Stimulated activated CD8-positive, alpha-beta memory T cell treated with anti-CD3 and anti-CD28 coated beads, Interleukin-15, amount 100 ng/mL, for 24 hours (primary cell): ENCODE measurements at places on chromosomes 1 and 21.

DNA sequence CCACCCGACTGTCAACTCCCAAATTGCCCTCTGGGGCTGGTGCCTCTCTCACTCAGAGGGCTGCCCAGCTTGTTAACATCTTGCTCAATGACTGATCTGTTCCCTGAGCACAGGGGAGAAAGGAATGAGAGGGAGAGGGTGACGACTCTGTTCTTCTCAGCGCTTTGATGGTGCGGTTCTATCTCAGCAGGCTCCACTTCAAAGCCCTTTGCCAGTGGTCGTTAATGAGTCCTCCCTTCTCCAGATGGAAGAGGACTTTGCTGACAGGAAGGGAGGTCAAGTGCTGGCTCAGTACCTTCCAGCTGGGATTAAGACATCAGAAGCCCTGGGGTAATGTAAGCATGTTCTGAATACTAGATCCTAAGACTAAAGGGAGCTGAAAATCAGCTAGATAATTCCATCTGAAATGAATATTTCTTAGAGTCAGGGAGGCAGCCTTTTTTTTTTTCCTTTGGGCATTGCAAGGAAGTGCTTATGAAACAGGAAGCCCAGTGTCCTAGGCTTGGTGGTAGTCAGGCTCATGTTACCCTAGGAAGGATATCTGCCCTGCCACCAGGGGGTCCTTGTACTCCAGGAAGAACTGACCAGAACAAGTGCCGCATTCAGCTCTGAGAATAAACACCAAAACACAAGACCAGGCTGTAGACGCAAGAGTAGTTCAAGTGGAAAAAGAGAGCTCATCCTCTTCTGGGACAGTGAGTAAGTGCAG, 4.7 kb downstream of the FMOD start:
- DNase-seq = no peak

GRCh38 chr1:75152092-75152491, 17.9 kb downstream of the LHX8 start:
- no peak for DNase-seq

GRCh38 chr1:192916021-192916420, 107.2 kb downstream of the RGS2 start:
- DNase-seq = no peak

DNA sequence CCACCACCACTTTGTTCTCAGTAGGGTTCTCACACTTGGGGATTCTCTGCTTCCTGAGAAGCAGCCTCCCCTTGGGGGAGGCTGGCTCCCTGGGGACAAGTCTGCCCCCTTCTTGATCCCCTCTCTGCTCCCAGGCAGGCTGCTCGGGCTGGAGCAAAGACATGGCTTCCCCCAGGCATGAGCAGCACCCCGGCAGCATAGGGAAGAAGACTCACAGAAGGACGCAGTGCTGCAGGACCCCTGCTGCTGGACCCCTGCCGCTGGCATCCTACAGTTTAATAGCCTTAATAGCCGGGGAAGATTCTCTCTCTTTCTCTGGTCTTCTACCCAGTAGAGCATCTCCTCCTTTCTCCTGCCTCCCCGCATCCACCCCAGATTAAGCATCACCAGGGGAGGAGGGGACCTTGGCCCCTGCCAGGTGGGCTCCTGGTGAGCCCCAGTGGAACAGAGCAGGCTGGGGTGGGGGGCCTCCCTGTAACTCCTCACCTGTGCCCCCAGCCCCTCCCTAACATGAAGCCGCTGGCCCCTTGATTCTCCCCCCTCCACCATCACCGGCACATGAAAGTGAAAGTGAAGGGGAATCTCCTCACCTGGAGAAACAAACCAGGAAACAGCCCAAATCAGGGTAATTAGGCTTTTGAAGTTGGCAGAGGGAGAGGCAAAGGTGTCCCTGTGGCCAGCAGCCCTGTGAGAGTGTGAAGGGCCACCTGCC, 2.5 kb downstream of the WNT3A start:
- DNase-seq = no peak

- no peak for DNase-seq
Measured at GRCh38 chr1:183069562-183070216, 46.5 kb downstream of the LAMC1 start.

DNA sequence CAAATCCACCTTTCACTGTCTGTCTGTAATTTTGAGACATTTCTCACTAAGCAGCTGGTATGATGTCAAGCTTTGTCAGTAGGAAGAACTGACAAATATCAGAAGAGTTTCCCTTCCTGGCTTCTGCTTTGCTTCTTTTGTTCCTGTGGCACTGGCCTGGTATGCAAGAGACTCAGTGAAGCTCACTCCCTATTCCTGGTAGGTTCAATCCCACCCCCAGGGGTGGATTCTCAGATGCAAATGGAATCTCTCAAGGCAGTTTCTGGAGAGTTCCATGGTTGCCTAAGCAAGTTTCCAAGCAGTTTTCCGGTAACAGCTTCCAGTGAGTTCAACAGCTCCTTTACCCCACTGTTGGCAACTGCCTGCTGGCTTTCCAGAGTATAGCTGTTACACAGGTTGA, 683.4 kb downstream of the PTPRC start:
- DNase-seq = no peak

DNA sequence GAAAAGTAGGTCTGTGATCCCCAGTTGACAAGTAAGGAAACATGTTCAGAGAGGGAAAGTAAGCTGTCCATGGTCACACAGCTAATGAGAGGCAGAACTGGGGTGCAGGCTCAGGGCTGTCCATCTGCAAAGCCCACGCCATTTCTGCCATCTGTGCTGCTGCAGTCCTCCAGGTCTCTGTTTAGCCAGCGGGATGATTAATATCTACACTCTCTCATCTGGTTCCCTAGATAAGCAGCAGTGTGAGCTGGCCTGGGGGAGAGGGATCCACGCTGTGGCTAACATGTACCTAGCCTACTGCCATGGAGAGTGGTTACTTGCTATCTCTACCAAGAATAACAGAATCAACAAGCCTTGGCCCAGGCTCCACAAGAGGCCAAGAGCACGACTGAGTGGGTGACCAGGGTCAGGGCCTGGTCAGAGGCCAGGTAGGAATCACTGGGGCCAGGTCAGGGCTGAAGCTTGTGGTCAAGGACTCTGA, 75.2 kb downstream of the TRABD2B start:
- no peak for DNase-seq

- no peak for DNase-seq
Measured at GRCh38 chr1:8670371-8670818, 147.0 kb downstream of the RERE start.

DNA sequence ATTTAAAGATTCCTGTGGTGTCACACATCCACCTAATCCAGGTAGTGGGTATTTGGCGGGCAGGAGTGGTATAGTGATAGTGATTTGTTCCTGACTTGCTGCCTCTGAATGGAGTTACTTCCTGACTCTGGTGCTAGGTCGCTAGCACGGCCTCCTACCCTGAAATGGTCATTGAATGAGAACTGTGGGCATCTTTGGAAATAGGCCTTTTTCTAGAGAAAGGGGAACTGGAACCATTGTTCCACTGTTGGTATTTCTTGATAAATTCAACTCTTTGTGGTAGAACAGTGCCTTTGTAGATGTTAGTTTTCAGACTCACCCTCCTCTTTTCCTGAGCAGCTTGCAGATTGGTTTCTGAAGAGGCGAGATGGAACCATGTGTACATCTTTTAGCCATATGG, 1.5 kb downstream of the QSOX1 start:
- no peak for DNase-seq

DNA sequence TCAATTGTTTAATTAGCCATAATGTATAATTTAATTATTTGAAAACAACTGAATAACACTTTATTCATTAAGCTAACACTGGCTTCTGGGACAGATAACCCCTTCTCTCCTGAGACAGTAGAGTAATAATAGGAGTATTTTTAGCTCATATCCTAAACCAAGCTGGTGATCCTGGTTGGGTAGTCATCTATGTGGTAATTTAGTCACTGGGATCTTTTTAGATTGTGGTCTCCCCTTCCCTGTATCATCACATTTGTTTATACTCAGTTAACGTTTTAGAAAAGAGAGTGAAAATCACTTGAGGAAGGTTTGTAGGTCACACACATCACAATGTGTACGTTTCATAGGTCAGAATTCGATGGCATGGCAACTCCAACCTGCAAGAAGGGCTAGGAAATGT, 1356.6 kb upstream of the ADGRL2 start:
- DNase-seq = no peak

GRCh38 chr1:109078317-109078716, 2.5 kb upstream of the TAF13 start:
- no peak for DNase-seq

- DNase-seq = no peak
Measured at GRCh38 chr1:69567652-69568420, at the start of gene LRRC7. Gene LRRC7 (plus strand): TSS chr1:69567922. CDS start chr1:69568640, 718 bp downstream.

- no peak for DNase-seq
Measured at GRCh38 chr21:33817138-33817537, 98.5 kb downstream of the ATP5PO start.
